ENCODE measurements at places on chromosomes 4 and X.

- peak; percentile 84 for DNase-seq
Measured at GRCh38 chr4:1721003-1721665, at the start of the genes TACC3 and TMEM129. Gene TACC3 (plus strand): TSS chr4:1721521. CDS start chr4:1723422, 1,901 bp downstream. Gene TMEM129 (minus strand): TSS chr4:1721323. CDS start chr4:1720837, 486 bp downstream.

- DNase-seq: no peak
Measured at GRCh38 chr4:109916027-109916409, 3.3 kb downstream of the EGF start.

DNA sequence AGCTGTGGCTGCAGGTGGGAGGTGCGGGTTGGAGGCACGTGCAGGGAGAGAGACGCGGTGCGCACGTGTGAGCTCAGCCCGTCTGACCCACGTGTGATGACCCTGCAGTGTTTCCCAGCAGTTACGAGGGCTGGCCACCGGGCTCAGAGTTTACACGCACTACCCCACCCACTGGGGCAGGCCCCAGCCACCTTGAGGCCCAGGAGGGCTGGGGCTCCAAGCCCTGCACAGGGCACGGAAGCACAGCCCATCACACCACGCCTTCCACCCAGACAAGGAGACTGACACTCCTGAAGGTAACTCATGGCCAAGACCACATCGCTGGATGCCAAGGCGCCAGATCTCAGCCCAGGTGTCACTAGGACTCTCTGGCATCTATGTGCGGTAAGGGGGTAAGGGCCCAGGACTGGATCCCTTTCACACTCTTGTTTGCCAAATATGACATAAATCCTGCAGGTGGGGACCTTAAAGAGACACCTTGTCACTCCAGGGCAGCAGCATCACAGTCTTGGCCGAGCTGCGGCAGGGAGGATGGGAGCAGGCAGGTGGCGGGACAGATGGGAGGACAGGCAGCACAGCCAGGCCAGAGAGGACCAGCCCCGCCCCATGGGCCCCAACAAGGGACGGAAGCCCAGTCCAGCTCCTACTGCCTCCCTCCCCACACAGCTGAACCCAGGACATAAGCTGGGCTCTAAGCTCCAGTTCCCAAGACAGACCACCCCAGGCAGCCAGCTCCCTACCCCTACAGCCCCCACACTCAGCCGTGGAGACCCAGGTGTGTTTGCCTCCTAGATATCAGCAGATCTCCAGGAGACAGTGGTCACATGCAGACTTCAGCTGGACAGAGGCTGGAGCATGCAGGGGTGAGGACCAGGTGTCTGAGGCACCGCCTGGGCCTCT, 56.8 kb downstream of the ZFYVE28 start:
- DNase-seq: no peak

GRCh38 chrX:41600291-41600690, 88.5 kb upstream of the GPR34 start:
- no peak for DNase-seq
